ENCODE measurements at places on chromosomes 7 and 10.

DNA sequence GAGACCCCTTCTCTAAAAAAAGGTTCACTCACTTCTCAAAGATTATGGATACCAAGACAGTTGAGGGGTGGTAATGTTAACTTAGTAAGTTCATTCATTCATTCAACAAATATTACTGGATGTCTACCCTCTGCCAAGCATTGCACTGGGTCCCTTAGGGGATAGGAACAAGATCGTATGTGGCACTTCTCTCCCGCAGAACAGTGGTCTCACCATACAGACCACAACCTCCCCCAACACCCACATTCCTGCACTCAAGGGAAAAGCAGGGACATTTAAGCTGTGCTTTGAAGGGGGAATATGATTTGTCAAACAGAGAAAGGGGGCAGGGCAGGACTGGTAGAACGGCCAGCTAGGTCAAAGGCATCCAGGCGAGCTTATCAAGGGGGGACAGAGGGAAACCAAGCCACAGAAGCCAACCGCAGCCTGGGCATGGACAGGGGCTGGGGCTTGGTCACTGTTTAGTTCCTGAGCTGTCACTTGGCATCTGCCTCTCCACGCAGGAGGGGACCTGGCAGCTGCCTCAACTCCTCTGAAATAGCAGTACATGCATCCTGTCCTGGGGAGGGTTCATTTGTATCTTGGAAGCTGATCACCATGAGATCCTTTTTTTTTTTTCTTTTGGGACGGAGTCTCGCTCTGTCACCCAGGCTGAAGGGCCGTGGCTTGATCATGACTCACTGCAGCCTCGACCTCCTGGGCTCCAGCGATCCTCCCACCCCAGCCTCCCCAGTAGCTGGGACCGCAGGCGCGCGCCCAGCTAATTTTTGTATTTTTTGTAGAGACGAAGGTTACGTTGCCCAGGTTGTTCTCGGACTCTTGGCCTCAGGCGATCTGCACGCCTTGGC, 949 bp upstream of the CLIP2 start:
- no peak for DNase-seq

DNA sequence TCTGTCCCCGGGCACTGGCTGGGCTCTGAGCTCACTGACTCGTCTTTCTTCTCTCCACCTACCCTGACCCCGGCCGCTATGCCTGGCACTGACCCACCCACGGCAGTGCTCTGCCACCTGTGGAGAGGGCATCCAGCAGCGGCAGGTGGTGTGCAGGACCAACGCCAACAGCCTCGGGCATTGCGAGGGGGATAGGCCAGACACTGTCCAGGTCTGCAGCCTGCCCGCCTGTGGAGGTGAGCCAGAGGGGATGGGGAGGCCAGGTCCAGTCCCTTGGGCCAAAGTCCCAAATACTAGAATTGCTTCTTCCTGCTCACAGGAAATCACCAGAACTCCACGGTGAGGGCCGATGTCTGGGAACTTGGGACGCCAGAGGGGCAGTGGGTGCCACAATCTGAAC, 27.3 kb downstream of the TBATA start:
- DNase-seq = no peak

DNA sequence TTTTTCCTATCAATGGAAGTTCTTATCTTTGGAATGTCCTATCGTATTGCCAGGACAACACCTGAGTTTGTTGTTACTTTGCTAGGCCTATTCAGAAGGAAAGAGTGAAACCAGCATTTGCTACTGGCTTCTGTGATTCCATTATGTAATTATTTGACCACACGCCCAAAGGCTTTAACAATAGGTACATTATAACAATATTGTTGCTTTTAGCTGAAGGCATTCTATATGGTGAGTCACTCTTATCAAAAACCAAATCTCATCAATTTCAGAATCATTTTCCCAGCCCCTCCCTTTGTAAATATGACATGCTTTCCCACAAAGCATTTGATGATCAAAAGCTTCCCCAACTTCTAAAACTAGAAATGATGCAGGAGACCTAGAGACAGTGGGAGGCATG, 294.4 kb upstream of the NEBL start:
- no peak for DNase-seq

GRCh38 chr10:33120700-33121099, 162.7 kb upstream of the ITGB1 start:
- DNase-seq = no peak

DNA sequence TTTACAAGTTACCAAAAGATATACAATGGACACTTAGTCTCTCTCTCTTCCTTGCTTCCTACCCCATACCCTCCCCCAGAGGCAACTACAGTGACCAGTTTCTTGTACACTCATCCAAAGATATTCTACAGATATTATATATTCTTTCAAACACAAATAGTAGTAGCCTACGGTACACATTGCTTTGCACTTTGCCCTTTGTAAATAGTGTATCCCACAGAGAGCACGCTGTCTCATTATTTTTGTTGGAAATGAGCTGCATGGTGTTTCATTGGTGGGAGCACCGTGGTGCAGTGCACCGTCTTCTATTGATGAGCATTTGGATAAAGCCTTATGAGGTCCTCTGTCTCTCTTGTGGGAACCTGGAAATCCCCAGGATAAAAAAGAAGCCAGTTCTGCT, 24.2 kb downstream of the STRA8 start:
- no peak for DNase-seq
